Dermis microvascular lymphatic vessel endothelial cell (primary cell): ENCODE measurements at places on chromosomes 2 and 18. TPM values are rescaled to one million over a fixed set of nuclear protein-coding genes. Genes with fewer than 3 reads are reported as not detected.

LONRF2 gene
- total RNA-seq, result not detected in 2 replicates

DNA sequence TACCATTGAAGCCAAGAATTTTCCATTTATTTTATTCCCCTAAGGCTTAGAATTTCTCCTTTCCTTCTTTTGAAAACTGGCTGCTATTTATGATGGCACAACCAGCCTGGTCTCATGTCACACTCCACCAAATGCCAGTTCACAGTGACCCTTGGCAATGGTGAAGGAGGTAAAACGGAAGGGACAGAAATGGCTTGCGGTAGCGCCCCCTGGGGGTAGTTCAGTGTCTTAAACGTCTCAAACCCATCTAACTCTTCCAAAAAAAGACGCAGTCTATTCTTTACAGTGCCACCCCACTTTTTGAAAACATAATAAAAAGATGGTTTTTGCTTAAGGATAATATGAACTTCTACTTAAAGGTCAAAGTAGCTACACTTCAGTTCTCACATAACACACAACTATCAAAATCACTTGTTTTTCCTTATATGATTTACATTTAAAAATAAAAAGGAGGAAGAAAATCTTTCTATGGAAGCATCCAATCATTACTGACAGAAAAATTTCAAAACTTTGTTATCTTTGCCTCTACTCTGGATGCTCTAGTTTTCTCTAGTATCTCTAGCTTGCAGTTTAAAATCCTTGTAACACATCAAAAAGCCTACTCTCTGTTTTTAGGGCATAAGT, 28.0 kb downstream of the PNO1 start:
- peak; percentile 61 for DNase-seq

DNA sequence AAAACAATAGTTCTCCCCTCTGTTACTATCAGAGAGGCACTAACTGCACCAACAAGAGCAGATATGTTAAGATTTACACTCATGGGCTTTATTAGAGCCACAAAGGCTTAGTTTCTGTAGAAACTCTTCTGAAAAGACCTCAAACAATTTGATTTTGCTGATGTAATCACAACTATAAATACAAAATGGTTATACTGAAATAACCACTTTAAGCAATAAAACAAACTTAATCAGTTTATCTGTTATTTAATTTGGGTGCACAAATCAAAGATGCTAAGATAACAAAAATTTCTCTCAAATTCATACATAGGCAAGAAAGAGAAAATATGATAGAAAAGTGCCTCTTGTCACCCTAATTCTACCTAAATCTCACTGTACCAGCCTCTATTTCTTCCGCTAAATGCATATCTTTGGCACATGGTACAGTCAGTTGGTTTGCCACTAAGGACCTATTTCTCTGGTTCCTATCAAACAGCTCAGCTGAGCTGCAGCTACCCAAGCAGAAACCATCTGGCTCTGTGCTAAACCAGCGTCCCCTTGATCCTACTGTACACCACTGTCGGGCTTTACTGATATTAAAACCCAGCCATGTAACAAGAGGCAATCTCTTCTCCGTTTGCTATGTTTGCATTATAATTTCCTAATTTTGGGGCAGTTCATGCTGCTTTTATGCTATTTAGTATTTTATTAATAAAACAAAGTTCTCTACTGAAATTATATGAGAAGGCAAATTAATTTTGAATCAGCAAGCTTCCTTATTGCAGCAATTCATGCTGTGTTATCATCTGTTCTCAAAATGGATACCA, 60.1 kb downstream of the CWC22 start:
- no peak for DNase-seq

GRCh38 chr2:14120376-14120775, 512.1 kb upstream of the LRATD1 start:
- DNase-seq, result no peak

DNA sequence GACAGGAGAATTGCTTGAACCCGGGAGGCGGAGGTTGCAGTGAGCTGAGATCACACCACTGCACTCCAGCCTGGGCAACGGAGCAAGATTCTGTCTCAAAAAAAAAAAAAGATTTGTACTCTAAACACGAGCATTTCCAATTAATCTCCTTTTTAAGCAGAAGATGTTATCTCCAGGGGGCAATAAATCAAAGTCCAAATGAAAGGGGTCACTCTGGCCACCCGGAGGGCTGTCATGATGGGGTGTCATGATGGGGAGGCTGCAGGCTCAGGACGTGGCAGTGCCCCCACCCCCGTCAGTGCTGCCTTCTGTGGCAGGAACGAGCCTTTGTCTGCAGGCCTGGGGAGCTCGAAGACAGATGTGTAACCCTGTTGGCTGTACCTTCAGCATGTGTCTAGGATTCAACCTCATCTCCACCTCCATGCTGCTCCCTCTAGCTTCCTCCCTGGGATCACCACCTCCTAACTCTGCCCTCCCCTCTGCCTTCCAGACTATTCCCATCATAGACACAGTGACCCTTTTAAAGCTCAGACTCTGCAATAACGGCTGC, 76.9 kb upstream of the YWHAQ start:
- no peak for DNase-seq

GRCh38 chr2:130728007-130728454, 839 bp upstream of the GPR148 start:
- no peak for DNase-seq
